ENCODE measurements at places on chromosomes 13 and 19. TPM values are rescaled to one million over a fixed set of nuclear protein-coding genes. Genes with fewer than 3 reads are reported as not detected.

GRCh38 chr13:41048640-41049039 lies 12.7 kb upstream of the WBP4 start:
- no peak for DNase-seq

DNA sequence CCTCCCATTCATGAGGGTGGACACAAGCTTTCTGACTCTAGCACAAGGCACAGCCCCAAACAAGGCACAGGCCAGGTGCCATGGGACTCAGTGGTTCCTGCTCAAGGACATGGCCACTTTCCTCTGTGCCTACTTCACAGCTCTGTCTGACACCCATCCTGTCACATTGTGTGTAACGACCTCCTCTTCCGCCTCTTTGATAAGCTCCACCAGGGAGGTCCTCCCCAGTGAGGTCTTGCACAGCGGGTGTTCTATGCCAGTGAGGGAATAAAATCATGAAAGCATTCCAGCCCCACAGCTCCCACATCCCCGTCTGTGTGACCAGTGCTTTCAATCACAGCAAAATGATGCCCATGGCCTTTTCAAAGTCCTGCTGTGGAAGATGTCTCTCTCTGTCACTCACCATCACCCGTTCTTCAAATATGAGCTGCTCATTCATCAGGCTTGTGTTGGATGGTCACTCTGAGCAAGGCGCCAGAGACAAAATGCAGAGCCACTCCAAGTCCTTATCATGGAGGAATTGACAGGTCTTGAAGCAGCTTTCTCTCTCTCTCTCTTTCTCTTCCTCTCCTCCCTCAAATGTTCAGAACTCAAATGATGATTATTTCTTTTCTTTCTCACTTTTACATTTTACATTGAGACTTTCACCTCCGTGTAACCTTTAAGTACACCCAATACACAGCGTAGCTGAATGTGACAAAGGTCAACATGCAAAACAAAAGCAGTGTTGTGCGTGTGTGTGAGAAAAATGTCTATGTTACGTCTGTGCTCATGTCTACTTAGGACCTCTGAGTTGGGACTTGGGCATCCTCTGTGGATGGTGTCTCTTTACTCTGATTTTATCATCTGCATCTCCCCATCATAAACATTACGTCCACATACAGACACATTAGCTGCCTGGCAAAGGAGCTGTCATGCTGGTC lies 8.0 kb upstream of the SPATA13 start:
- DNase-seq = no peak

DNA sequence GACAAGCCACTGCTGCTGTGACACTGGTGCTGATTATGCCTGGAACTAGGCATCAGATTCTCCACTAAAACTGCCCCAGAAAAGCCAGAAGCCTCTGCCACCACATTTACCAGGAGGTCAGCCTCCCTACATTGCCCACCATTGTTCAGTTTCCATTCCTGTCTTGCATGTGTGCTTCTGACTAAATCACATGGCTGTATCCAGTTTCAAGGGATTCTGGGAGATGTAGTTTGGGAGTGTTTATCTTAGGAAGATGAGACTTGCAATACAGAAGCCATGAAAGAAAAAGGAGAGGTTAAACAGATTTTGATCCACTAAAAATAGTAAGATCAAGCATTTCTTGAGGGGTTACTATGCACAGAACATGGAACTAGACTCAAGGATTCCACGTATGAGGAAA lies 40.7 kb upstream of the SERPINE3 start:
- DNase-seq = no peak

Gene CEACAM1
- 18.1 TPM for polyA plus RNA-seq

Gene ALG5
- 59.3 TPM for polyA plus RNA-seq

Gene CTXN1
- polyA plus RNA-seq = 38.3 TPM

Gene VSTM2B
- 0.39 TPM for polyA plus RNA-seq

Gene ZSCAN4
- not detected for polyA plus RNA-seq

Measured in right renal pelvis (tissue), 4 donors.